ENCODE measurements at places on chromosomes 11 and 22.
A peak's percentile ranks its signal among the peaks of the same experiment; 100 is the strongest.

- DNase-seq: peak; percentile 64
These were observed 47.1 kb upstream of the SYT13 start for GRCh38 chr11:45333001-45333971.

DNA sequence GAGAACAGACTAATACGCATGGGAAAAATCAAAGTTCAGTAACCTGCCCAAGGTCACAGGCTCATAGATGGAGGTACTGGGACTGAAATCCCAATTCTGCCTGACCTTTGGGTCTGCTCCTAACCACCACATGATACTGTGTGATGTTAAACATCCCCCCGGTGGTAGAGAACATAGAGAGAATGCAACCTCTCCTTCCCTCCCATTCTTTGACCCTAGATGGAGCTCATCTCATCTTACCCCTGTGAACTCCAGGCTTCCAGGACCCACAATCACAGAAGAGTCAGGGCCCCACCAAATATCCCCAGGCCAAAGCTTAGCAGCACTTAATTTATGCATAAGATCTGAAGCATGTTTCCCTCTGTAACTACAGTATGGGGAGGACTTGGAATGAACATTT is 198.5 kb downstream of the MYO18B start:
- no peak for DNase-seq

DNA sequence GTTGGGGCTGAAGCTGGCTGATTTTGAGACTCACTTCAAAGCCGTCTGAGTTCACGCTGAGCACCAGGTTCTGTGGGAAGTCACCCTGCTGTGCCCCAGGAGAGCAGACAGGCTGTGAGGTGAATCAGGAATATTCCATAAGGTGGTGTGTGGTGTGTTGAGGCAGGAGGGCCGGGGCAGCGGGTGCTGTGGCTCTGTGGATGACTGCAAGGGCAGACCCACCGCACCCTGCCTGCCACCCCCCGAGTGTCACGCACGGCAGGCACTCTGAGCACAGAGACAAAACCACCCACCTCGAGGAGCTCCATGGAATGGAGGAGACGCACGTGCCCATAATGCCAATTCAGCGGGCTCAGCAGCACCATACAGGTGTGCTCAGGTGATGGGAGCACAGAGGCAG is 147.8 kb downstream of the PKNOX2 start:
- no peak for DNase-seq

- no peak for DNase-seq
These were observed 16.8 kb downstream of the EED start for GRCh38 chr11:86261328-86261727.

GRCh38 chr11:575313-575995 is 816 bp upstream of the PHRF1 start:
- no peak for DNase-seq

DNA sequence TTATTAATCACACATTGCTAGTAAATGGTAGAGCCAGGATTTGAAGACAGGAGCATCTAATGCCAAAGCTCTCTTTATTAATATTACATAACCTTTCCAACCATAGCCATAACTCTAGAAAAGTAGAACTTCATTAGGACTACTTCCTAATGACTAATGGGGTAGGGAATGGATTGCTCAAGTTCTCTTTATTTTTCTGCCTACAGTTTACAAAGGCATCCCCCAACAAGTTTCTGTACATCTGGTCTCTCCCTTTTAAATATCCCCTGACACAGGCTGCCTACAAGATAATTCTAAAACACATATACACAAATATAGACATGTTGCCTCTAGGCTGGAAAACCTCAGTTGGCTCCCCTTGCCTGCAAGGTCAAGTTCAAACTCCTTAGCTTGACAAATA is 534.9 kb downstream of the SOX6 start:
- no peak for DNase-seq

DNA sequence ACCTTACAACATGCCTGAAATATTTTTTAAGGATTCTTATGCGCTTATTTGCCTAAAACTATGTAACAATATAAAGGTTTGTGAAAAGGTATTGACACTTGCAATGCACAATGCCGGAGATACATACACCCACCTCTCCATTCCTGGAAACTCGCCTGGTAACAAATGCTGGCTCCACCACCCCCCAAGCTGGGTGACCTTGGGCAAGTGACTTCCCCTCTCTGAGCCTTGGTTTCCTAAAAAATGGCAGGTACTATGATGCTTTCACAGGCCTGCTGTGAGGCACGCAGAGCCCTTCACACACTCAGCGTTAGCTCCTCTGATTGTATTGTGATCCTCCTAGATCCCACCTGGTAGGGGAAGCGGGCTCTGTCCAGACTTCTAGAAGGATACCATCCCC is 2.3 kb downstream of the GAL3ST1 start:
- DNase-seq: no peak

DNA sequence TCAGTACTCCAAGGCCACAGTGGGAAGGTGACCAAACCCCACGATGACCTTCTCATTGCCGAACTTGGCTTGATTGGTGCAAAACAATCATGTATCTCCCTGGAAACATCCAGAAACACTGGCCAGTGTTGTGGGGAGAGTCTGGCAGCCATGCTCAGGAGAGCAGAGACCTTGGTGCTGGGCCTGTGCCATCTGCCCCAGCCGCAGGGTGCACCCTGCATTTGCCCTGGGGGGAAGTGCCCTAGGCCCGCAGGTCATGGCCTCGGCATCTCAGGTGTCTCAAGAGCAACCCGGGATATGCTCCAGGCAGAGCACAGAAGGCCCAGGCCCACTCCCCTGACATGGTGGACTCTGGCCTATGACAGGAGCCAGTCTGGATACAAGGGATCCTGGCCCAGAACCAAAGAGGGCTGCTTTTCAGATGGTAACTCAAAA is 23.7 kb downstream of the ARVCF start:
- DNase-seq: no peak

- no peak for DNase-seq
These were observed 17.8 kb downstream of the SERPING1 start for GRCh38 chr11:57615308-57615707.

GRCh38 chr11:118921929-118922744 is 3.6 kb downstream of the BCL9L start:
- DNase-seq: peak; percentile 89

- peak; percentile 26 for DNase-seq
These were observed 1850.2 kb upstream of the RAG2 start for GRCh38 chr11:38448284-38448683.

GRCh38 chr11:35276396-35277145 is 137.6 kb downstream of the CD44 start:
- no peak for DNase-seq

DNA sequence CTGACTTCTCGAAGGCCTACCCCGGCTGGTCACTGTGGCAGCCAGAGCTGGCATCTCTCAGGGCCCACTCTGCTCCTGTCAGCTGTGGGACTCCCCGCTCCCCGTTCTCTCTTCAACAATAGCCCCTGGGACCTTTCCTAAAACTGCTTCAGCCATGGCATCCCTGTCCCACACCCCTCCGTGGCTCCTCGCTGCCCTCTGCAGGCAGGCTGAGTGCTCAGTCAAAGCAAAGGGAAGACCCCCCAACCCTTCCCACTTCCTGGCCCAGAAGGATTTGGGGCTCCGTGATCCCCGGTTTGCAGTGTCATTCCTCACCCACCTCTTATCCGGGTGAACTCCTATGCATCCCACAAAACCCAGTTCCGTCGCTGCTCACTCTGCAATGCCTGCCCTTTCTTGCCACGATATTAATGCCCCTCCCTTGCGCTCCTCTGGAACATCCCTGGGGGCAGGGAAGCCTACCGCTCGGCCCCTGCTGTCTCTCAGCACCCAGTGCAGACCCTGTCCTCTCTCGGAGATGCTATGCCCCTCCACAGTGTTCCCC is 1.6 kb upstream of the TH start:
- DNase-seq: no peak

DNA sequence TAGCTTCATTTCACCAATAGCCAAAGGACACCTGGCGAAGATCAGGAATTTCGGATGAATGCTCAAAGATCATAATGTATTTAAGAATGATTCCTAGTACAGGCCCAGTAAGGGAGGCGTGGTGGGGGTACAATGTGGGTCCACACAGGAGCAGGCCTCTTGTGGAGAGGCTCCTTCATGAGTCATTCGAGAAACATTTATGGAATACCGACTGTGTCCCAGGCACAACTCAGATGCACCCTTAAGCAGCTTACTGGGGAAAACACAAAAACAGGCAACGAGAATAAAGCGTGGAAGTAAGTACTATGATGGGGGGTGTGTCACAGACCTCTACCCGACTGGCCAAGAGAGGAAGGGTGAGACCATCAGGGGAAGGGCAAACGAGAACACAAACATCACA is 44.5 kb downstream of the SMCO4 start:
- DNase-seq: peak; percentile 74

DNA sequence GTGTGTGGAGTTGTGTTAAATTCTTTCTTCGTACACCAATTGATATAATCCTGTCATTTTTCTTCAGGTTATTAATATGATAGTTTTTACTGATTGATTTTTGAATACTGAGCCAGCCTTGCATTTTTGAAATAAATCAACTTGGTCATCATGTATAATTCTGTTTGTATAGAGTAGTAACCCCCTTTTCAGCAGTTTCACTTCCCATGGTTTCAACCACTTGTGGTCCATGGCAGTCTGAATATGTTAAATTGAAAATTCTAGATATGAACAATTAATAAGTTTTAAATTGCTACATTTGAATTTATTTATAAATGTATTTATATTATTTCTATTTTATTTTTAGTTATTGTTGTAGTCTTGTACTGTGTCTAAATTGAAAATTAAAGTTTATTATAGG is 32.6 kb downstream of the MS4A6A start:
- DNase-seq: no peak

GRCh38 chr11:28673691-28674432 is 565.7 kb downstream of the METTL15 start:
- DNase-seq: peak; percentile 73

DNA sequence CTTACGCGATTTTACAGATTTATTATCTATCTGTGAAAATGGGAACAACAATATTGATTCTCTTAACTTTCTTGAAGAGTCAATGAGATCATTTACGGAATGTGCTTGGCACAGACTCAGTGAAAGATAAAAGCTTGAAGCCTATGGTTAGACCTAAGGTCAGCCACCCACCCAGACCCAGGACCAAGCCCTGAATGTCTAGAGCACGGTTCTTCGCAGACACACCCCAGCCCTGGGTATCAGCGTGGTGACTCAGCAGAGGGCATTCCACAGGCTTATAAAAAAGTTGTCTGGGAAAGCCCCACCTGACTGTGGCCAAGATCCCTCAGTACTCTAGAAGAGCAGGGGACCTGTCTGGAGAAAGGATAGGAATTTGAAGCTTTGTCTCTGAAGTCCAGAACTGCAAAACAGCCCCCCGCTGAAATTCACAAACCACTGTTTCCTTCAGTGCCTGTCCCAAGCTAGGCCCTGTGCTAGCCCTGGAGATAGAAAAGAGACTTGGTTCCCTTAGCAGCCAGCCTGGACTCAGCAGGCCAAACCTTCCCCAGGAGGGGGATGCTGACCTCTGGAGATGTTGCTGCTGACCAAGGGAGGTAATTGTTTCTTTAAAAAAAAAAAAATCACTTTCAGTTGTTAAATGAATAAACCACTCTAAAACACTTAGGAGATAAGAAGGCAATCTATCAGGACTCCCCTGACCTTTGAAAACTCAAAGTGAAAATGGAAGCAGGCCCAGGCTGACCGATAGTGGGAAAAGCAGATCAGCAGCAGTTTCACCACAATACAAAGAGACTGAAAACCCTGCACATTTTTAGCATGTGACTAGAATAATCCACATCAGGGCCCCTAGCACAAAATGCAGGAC is 114.0 kb downstream of the ABTB2 start:
- peak; percentile 55 for DNase-seq

DNA sequence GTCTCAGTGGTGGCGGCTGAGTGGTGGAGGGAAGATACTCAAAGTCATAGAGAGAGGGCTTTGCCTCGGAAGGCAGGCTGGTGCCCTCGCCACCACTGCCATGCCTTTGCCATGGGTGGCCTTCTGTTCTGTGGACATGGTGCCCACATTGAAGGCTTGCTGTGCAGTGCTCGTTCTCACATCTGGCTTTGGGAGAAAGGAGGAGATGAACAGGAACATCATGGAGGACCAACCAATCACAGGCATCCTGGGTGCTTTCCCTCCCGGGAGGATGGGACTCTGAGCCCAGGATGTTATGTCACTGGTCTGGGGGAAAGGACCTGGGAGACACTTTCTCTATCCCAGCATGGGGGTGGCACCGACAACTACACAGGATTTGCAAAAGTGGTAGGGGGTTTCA is 82.3 kb upstream of the NARS2 start:
- no peak for DNase-seq

GRCh38 chr11:73916435-73916834 is 34.4 kb upstream of the DNAJB13 start:
- DNase-seq: no peak

DNA sequence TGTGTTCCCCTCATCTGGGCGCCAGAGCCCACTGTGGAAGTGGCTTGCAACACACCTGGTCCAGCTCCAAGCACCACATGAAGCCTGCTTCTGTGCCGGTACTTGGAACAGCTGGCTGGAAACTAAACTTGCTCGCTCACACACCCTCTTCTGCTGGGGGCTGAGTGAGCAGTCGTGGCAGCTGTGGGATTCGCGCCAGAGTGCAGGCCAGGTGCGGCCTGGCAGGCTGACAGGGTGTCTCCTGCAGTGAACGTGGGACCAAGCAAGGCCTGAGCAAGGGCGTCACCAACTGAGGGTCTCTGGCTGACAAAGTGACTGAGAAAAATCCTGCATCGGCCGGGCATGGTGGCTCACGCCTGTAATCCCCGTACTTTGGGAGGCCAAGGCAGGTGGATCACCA is 15.2 kb downstream of the SMC1B start:
- DNase-seq: no peak

DNA sequence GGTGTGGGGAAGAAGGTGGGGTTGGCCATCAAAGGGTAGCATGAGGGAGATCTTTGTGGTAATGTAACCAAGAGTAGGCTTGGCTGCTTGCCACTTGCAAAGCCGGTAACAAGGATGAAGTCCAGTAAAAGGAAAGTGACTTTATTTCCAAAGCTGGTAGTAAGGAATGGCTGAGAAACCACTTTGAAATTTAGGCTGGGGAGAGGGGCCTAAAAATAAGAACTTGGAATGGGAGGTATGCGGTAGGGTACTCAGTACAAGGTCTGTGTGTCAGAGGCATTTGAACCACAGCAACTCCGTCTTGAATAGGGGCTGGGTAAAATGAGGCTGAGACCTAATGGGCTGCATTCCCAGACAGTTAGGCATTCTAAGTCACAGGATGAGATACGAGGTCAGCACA is 216.0 kb upstream of the ISX start:
- DNase-seq: peak; percentile 60

GRCh38 chr11:36619502-36619901 is 21.5 kb upstream of the RAG2 start:
- DNase-seq: peak; percentile 17

DNA sequence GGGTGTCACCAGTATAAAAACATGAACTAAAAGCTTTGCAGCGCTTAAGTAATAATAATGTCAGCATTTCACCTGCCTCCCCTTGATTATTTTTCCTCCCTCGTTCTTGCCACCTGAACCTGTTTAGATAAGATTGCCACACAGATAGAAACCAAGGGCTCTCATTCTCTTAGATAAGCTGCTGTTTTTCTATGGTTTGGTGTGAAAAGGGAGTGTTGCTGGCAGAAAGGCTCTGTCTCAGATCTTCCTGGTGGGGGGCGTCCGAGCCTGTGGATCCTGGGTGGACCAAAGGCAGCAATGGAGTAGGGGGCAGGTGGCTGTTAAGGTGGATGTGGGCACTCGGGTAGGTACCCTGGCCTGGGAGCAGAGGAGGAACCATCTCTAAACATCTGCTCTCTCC is 147.5 kb downstream of the ST3GAL4 start:
- no peak for DNase-seq
